Stimulated activated CD4-positive, alpha-beta T cell treated with anti-CD3 and anti-CD28 coated beads, Interleukin-15, amount 100 ng/mL, for 1 hour (primary cell): ENCODE measurements at places on chromosomes 7 and 10.

DNA sequence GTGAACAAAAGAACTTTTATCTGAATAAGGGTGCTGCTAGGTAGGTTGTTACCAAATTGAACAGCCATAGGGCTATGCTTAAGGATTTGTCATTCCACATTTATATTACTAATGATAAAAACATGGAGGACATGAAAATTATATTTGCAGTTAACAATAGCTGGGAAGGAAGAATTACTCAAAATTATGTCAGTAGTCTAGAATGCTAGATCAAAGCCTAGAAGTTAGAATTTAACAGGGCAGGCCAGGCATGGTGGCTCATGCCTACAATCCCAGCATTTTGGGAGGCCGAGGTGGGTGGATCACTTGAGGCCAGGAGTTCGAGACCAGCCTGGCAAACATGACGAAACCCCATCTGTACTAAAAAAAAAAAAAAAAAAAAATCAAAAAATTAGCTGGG, 9.4 kb downstream of the STK17A start:
- no peak for DNase-seq

- DNase-seq: no peak
Measured at GRCh38 chr7:29866490-29866930, 60.2 kb downstream of the WIPF3 start.

- DNase-seq: no peak
Measured at GRCh38 chr7:28116041-28116440, 64.6 kb downstream of the JAZF1 start.

- DNase-seq: no peak
Measured at GRCh38 chr10:17659365-17659764, 15.4 kb downstream of the STAM start.
